ENCODE measurements at places on chromosomes 4 and X. TPM values are rescaled to one million over a fixed set of nuclear protein-coding genes. Genes with fewer than 3 reads are reported as not detected.

Gene HPRT1
- total RNA-seq, result 24.0 TPM

DNA sequence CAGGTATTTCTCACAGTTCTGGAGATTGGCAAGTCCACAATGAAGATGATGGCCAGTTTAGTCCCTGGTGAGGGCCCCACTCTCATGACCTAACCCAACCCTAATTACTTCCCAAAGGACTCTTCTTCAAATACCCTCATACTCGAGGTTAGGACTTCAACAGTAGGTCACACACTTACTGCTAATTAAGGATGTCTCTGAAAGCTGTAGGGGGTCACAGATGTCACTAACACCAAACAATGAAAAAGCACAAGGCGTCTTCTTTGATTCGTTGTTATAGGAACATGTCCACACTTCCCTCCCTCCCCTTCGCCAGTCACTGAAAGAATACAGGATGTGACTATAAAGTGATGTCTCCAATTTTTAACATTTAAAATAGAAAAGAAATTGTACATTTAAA lies 309.7 kb downstream of the PACRGL start:
- H3K4me1 ChIP-seq, result peaks cover 10% of the 10 kb centered on the region
- H3K4me3 ChIP-seq, result no peak overlapping the region
- no peak for DNase-seq
- no peak overlapping the region for H3K27ac ChIP-seq
- no peaks in the 10 kb centered on the region for H3K27me3 ChIP-seq

DNA sequence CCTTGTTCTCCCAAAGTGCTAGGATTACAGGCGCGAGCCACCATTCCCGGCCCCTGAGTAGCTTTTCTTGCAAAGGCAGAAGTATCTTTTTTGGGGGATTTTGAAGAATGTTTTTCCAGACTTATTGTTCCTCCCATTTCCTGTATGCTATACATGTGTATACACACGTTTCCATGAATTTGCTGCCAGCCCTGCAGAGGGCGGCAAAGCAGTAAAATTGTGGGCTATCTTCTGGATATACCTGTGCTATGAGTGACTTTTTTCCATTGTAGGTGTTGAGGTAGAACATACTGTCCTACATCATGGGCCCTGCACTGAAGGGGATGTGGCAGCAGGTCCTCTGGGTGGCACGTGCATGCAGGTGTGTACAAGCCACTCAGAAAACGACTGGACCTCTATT lies 16.9 kb upstream of the MED28 start:
- H3K27me3 ChIP-seq, result no peaks in the 10 kb centered on the region
- H3K27ac ChIP-seq, result no peak overlapping the region

GRCh38 chr4:40731361-40731760 lies 18.4 kb upstream of the NSUN7 start:
- no peak for DNase-seq
- H3K4me1 ChIP-seq, result peaks cover 19% of the 10 kb centered on the region

DNA sequence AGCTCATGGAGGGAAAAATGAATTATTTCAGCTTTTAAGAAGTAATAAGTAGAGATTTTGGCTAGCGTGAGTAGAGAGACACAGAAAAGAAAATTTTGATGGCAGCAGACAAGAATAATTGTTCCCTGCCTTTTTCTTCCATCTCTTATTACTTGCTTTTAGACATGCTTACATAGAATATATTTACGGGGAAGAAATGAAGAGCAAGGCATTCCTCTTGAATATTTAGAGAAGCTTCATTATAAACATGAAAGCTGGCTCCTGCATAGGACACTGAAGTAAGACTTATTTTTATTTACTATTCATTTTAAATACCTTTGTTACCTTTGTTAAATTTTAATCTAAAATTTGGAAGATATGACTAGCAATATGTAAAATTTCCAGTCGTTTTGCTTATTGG lies 32.2 kb downstream of the DCK start:
- H3K36me3 ChIP-seq, result peaks cover 47% of the 10 kb centered on the region
- H3K27me3 ChIP-seq, result no peaks in the 10 kb centered on the region
- peaks cover 2% of the 10 kb centered on the region for H3K4me1 ChIP-seq
- no peak overlapping the region for H3K27ac ChIP-seq
- no peak overlapping the region for H3K4me3 ChIP-seq

GRCh38 chr4:139596684-139597279 lies 40.8 kb upstream of the SETD7 start:
- H3K4me1 ChIP-seq, result peaks cover 16% of the 10 kb centered on the region
- DNase-seq, result no peak
- no peak overlapping the region for H3K4me3 ChIP-seq
- H3K36me3 ChIP-seq, result no peaks in the 10 kb centered on the region

DNA sequence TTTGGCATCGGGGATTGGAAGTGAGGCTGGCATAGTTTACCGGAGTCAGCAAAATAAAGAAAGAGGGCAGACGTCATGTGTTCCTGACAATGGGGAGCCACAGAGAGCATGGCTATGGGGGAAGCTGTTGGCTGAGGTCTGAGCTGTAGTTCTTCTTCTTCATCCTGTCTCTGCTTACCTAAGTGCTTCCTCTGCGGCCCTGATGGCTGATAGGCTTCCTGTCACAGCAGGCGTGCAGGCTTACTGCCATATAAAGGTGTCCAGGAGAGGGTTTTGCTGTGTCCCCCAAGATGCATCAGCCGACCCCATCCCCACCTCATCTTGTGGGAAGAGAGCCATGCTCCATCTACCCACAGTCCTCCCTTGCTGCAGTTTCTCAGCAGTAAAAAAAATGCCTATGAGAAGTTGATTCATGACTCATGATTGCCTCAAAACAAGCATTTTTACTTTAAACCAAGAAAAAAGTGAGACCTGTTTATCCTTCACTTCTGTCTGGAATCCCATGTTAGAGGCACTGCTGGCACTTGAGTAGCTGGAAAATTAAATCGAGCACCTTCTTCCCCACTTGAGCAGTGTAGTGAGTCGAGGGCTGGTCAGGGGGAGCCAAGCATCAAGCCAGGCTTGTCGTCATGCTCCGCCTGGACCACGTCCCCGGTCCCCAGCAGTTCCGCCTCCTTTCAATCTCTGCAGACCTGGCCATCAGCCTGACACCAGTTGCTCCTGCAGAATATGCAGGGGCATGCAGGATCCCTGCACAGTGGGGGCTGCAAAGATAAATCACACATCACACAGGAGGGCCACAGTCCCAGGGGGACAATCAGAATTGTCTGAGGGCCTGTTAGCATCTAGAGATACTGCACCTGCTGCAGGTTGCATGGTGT lies 237.8 kb downstream of the EVC2 start:
- no peak overlapping the region for H3K4me3 ChIP-seq
- no peaks in the 10 kb centered on the region for H3K27me3 ChIP-seq
- no peaks in the 10 kb centered on the region for H3K36me3 ChIP-seq
- no peak for DNase-seq

All from SJCRH30 (cell line).